EL (cell line): ENCODE measurements at places on chromosomes 1 and 21.

DNA sequence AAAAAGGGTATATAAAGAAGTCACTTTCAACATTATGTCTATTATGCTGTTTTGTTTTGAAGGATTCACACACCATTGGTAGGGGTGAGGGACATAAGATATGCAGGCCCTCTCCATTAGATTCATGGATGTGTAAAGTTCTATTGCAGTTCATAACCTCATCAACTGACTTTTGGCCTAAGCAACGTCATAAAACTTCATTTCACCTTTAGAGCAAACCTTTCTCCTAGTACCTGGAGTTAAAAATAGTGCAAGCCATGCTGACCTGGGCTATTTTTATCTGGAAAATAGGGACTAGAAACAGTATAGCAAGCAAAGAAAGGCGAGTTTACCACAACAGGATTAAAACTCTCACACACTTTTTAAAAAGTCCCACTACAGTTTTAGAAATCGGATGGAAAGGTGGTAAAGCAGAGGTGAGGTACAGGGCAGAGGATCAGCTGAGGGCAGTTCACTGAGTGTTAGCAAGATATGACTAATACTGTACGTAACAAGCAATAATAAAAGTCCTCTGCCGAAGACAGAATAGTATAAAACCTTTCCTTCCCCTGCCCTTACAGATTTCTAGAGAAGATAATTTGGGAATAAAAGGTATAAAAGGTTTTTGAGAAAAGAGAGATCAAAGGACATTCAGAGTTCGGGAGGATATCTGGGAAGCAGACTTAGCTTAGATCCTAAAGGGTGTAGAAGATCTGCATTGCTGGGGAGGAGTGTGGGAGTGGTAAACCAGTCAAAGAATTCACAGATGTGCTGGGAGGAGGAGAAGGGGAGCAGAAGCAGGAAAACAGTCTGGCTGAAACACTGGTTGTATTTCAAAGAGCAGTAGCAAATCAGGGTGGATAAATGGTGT is 14.3 kb downstream of the EGLN1 start:
- DNase-seq: peak; percentile 48

DNA sequence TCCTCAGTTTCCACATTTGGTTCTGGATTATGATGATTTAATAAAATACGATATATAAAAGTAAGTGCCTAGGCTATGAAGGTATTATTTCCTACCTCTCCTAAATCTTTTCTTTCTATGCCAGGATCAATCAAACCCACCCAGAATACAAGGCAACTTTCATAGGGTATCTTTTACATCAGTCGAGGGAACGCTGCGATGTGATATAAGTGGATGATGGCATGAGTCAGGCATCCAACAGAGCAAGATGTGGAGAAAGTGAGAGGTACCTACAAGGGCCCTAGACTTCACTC is 781 bp downstream of the TTLL7 start:
- DNase-seq: no peak

DNA sequence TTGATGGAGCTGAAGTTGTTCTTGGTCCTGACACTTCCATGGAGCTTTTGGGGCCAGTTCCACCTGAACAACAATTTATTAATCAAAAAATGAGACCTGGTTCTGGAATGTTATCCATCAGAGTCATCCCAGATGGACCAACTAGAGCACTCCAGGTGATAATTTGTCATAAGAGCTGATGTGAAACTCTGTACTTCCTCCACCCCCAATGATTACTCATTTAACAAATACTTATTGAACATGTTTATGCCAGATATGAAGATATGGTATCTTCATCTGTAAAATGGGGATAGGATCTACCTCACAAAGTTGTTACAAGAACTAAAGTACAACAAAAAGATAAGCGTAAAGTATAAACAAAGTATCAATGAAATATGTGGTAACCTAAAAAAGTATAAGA is 153.2 kb downstream of the VPS13D start:
- no peak for DNase-seq

- DNase-seq: no peak
Measured at GRCh38 chr1:15325375-15326085, 78.5 kb downstream of the FHAD1 start.

DNA sequence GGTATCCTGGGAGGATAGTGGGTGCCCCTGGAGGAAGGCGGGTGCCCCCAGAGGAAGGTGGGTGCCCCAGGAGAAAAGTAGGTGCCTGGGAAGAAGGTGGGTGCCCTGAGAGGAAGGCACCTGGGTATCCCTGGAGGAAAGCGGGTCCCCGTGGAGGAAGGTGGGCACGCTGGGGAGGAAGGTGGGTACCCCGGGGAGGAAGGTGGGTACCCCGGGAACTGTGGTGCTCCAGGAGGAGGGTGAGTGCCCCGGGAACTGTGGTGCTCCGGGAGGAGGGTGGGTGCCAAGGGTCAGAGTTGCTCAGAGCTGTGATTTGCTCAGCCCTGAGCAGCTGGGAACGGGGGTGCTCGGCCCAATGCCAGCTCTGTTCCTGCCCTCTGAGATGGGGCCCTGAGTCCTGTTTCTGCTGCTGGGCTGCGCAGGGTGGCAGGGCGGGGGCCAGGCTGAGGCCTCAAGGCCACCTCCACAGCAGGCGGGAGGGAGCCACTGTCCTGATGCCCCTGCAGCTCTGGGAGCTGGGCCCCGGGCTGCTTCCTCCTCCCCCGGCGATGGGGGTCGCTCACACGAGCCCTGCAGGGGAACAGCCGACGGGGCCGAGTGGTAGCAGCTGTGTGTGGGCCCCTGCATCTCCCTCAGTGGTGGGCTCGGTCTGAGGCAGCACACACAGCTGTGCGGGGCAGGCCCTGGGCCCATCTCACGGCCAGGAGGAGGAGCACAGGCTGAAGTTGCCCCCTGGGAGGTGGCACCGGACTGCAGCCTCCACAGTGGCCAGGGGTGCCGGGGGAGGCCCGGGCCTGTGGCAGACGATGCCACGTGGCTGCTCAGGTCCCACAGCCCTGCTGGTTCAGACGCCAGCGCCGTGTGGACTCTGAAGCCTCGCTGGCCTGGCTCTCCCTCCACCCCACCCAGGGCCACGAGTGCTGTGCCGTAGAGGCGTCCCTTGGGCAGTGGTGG is 57.4 kb downstream of the SLX9 start:
- DNase-seq: no peak
